Activated CD4-positive, alpha-beta memory T cell treated with anti-CD3 and anti-CD28 coated beads for 36 hours (primary cell): ENCODE measurements at places on chromosomes 4 and X. TPM values are rescaled to one million over a fixed set of nuclear protein-coding genes. Genes with fewer than 3 reads are reported as not detected.

The EGF gene
- total RNA-seq: not detected

The KANTR gene
- 5.9 TPM for total RNA-seq

The FAM241A gene
- 3.5 TPM for total RNA-seq

The DCHS2 gene
- not detected for total RNA-seq

The ARMCX4 gene
- total RNA-seq: 5.4 TPM

The MAGEA2 gene
- not detected for total RNA-seq

The PRR32 gene
- not detected for total RNA-seq

The SPRY1 gene
- total RNA-seq: 11.1 TPM

The BBS12 gene
- total RNA-seq: 3.7 TPM

The CXCL1 gene
- not detected for total RNA-seq

The FGB gene
- not detected for total RNA-seq

The CXCL10 gene
- total RNA-seq: 0.36 TPM
